Memory B cell (primary cell): ENCODE measurements at places on chromosomes 1 and 21.
A peak's percentile ranks its signal among the peaks of the same experiment; 100 is the strongest.

DNA sequence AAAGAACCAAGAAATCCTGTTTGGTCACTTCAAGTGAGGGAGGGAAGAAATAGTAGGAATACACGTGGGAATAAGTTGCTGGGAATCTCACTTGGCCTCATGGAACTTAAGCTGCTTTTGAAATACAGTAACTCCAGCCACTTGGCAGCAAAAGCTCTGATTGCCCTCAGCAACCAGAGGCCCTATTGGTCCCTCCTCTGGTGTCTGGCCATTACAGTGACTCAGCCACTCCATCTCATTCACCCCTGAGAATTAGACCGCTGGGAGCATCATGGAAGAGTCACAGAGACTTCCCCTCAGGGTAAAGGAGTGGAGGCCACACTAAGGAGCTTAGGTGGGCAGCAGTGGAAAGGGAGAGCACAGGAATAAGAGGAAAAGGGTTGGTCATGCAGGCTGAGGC lies 99.6 kb downstream of the ELAVL4 start:
- no peak for DNase-seq

DNA sequence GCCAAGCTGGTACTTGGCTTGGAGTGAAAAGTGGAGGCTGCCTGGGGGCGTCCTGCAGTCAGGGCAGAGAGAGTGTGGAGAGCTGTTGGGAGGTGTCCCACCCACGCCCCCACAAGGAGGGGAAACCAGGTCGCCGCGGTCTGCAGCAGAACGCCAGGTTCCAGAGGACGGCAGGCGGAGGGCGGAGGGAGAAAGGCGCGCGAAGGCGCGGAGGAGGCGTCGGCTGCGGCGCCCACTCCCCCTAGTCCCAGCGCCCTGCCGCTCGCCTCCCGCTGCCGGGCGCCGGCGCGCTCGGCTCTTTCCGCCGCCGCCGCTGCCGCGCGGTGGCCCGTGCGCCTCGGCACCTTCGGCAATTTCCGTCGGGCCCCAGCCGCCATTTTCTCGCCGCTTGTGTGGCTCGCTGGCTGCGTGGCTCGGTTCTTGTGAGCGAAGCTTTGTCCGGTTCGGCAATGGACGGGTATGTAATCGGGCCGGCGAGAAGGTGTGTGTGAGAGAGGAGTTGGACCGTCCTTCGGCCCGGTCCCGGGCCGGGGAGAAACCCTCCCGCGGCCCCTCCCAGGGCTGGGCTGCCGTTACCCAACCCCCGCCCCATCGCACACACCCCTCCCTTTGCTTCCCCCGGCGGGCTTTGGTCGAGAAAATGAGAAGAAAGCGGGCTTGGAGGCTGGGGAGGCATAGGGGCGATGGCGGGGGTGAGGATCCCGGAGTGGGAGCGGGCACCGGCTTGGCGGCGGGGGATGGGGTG lies at the start of gene PTBP2:
PTBP2 (plus strand) TSS at position 369 of the 745 bp plus-strand sequence; CDS start at position 450, 81 bp downstream.
- DNase-seq, result peak; percentile 88

DNA sequence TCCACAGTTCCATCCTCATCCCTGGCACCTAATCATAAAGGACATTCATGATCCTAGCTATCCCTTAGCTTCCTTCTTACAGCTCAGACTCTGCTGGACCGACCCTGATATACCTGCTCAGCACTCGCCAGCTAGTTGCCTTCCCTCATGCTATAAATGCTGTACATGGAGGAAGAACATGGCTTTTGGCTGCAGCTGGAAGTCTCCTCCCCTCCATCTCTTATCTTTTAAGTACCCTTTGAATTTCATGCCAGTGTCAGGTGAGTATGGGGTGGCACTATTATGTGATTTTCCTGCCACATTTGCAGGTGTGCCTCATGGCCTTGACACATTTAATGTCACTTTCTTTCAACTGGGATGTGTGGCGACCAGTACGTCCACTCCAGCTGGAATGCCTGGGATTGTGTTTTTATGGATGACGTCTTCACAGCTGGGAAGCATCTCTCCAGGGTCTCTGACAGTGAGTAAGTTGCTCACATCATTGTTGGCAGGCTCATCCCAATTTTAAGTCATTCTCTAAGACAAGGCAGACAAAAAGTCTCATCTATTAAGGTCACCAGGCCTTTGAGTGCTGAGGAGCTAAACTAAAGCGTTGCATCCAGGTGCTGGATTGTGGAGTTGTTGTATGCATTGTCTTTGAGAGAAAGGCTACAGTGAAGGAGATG lies 43.4 kb downstream of the RUNX1 start:
- DNase-seq, result no peak

GRCh38 chr1:197774466-197775281 lies 606 bp downstream of the DENND1B start:
- peak; percentile 59 for DNase-seq

- no peak for DNase-seq
These were observed 175.2 kb upstream of the IVNS1ABP start for GRCh38 chr1:185492089-185492825.

DNA sequence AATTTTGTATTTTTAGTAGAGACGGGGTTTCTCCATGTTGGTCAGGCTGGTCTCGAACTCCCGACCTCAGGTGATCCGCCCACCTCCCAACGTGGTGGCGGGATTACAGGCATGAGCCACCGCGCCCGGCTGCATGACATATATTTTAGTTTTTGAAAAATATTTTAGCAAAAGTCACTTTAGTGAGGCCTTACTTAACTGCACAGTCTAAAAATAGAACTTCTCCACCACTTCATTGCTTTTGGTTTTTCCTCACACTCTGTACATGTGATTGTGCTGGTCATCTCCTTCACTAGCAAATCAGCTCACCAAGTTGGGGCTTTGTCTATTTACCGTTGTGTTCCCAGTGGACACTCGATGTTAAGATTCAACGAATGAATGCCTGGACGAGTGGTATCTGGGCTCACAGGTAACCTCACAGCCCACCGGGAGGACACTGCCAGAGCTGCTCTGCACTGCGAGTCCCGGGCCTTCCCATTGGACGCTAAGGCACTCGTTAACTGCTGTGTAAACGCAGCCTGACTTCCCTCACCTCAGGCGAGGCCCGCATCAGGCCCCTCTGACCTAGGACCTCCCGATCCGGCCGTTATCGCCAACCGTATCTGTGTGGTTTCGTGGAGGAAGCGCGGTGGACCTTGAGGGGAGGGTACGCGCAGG lies 14.0 kb upstream of the ZNF692 start:
- DNase-seq, result no peak

GRCh38 chr1:31244326-31244725 lies 4.6 kb upstream of the NKAIN1 start:
- no peak for DNase-seq

- no peak for DNase-seq
These were observed 447.8 kb downstream of the PTPRU start for GRCh38 chr1:29684141-29684540.

DNA sequence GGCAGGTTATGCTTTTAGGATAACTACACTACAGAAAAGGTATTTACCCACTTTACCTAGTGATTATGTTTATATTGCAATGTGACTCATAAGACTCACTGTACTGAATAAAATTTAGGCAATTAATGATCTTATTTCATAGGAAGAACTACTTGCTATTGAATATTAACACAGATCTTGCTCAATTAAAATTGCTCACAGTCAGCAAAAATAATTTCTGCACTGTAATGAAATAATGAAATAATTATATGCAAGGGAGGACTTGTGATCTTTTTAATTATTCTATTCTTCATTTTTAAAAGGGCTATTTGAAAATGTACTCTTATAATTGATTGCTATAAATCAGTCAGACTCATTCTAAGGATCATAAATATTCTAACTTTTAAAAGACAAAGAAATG lies 48.0 kb upstream of the FOXD3 start:
- DNase-seq, result no peak

GRCh38 chr1:58927722-58928085 lies 143.9 kb upstream of the JUN start:
- DNase-seq, result no peak

DNA sequence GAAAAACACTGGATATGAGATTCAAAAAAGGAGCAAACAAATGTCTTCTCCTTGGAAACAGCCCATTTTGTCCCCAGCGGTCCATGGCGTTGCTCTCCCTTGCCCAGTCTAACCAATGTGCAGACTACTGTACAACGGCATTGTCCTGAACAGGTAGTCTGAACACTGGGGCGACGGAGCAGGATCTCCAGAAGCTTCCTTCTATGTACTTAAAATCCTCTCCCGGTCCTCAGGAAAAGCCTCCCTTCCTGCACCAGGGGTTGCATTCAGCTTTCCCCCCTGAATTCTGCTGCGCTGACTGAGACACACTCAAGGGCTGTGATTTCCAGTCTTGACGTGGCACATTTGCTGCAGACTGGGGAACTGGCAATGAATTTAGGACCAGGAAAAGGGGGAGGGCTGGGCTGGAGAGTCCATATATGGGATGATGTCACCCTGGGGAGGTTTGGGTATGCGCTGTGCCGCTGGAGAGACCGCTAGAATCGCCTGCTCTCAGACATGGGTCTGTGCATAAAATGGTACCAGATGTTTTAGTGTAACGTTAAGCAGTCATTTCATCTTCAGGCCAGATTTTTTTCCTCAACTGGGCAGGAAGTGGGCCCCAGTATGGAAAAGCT lies 275.9 kb upstream of the C1orf105 start:
- no peak for DNase-seq

- DNase-seq, result no peak
These were observed 1.3 kb downstream of the RNF2 start for GRCh38 chr1:185046668-185047067.

GRCh38 chr1:154434346-154435085 lies 29.4 kb downstream of the IL6R start:
- no peak for DNase-seq

DNA sequence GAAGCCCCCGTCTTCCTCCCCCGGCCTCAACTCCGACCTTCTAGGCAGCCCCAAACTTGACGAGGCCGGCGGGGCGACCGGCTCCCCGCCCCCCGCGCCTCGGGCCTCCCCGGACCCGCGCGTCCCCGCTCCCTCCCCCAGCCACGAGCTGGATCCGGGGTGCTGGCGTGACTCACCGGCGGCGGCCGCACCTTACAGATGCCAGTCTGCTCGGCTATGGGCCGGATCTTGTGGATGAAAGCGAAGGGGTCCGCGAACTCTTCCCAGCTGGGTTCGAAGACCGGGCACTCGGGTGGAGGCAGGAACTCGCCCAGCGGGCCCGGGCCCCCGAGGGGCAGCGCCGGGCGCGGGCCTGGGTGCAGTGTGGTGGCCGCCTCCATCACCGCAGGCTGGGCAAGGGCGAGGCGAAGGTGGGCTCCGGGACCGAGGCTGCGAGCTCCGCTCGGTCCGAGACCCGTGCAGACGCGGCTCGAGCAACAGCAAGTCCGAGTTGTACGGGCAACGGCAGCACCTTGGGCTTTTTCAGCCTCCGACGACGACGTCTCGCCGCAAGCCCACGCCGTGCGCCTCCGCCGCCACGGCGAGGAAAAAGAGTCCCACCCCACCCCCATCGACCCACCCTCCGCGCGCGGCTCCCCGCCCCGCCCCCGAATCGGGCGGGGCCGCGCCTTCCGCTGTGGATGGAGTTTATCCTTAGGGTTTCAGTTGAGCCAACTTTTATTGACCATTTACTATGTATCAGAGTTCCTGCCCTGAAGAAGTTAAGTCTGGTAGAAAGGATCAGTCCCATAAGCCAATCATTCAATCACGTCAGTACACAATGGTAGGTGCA lies at the start of gene KDM5B:
KDM5B (minus strand) TSS at position 496 of the 832 bp plus-strand sequence; CDS start at position 380, 116 bp downstream.
- DNase-seq, result peak; percentile 58

GRCh38 chr1:25117233-25117823 lies 115.0 kb downstream of the SYF2 start:
- DNase-seq, result no peak

DNA sequence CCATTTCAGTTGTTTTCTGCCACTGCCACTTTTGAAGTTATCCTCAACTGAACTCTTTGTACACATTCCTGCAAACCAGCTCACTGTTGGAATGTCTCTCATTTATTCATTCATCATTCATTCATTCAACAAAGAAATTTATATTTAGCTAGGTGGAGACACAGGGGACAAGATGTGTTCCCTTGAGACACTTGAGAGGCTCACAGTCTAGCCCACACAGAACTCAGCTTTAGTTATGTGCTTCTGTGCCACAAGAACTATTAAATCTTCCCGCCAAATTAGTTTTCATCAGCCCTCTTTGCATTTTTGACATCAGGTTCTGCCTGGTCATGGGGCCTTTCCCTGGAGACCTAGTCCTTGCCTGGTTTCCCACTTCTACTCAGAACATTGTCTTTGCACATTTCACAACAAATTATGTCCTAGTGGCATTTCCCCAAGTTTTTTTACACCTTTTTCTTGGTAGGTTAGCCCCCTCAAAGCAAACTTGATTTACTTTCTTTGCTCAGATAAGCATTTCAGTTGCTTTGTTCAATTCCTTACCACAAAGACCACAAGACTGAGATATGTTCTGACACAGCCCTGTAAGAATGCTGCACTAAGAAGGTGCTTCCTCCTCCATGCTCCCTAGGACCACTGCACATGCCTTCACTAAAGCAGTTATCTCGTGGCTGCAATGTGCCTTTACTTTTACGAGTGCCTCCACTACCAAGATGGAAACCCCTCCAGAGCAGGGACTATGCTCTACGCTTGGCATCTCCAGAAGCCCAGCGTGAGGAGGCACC lies 31.0 kb downstream of the ILDR2 start:
- no peak for DNase-seq

GRCh38 chr1:84012018-84012417 lies 13.1 kb upstream of the TTLL7 start:
- DNase-seq, result no peak

- no peak for DNase-seq
These were observed 107.6 kb downstream of the ETS2 start for GRCh38 chr21:38913120-38913892.

- no peak for DNase-seq
These were observed 2.7 kb downstream of the COL8A2 start for GRCh38 chr1:36122062-36123030.

DNA sequence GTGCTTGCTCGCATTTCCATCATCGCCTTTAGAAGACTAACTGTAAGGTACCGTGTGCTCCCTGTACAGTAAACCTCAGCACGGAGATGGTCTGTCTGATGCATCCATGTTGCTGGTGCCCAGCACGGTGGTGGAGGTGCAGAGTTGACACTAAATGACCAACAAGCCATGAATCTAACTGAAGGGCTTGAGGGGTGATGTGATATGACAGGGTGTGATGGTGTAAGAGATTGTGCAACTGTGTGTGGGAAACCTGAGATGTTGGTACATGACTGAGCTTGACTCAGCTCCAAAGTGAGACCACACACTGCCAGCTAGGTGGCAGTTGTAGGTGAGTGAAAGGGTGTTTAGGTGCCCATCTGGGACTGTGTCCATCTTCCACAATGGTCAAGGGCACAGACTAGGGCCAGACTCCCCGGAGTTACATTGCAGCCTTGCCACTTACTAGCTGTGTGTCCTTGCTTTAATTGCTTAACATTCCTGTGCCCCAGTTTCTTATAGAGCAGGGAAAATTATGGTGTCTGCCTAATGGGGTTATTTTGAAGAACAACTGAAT lies 21.4 kb downstream of the SLC2A1 start:
- DNase-seq, result no peak

GRCh38 chr1:41383094-41383852 lies 22.0 kb downstream of the FOXO6 start:
- no peak for DNase-seq
